ENCODE measurements at places on chromosomes 1 and 21.

- DNase-seq = no peak
Observed at GRCh38 chr1:55503663-55504305, 288.6 kb upstream of the USP24 start.

DNA sequence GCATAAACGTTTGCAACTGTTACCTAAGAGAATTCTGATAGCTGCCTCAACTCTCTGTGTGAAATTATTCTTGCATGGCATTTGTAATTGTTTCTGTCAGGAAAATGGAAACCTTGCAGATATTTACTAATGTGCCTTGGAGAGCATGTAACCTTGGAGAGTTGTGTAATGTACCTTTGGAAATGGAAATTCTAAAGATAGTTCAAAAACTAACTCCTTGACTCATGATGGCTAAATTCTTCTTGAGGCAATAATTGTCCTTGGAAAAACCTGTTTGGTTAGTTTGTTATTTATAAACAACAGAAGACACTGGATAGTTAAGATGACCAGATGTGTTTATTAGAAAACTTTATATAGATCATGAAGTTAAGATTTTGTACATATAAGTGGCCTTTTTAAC, 1033.8 kb downstream of the PLA2G4A start:
- no peak for DNase-seq

GRCh38 chr1:164841702-164842465, 282.9 kb downstream of the PBX1 start:
- DNase-seq = no peak

DNA sequence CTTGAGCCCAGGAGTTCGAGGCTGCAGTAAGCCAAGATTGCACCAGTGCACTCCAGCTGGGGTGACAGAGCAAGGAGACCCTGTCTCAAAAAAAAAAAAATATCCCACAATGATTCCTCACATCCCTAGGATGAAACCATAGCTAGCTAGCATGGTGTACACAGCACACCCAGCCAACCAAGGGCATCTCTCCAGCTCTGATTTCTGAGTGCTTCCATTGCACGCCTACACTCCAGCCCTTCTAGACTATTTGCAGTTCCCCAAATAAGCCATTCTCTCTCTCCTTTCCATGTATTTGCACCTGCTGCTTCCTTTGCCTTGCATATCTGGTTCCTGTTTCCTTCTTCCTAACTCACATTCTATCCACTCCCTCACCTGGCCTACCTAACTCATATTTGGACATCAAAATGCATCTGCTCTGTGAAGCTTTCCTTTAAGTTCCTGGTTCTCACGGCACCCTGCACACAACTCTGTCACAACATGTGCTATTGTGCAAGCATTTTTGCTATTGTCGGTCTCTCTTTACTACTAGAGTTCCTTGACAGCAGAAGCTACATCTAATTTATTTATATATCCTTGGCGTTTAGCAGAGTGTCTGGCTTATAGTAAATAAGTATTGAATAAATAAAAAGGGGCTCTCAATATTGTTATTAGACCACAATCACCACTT, 2.4 kb upstream of the ELAPOR1 start:
- no peak for DNase-seq

- DNase-seq = no peak
Observed at GRCh38 chr21:34881839-34882371, 167.2 kb downstream of the RUNX1 start.

DNA sequence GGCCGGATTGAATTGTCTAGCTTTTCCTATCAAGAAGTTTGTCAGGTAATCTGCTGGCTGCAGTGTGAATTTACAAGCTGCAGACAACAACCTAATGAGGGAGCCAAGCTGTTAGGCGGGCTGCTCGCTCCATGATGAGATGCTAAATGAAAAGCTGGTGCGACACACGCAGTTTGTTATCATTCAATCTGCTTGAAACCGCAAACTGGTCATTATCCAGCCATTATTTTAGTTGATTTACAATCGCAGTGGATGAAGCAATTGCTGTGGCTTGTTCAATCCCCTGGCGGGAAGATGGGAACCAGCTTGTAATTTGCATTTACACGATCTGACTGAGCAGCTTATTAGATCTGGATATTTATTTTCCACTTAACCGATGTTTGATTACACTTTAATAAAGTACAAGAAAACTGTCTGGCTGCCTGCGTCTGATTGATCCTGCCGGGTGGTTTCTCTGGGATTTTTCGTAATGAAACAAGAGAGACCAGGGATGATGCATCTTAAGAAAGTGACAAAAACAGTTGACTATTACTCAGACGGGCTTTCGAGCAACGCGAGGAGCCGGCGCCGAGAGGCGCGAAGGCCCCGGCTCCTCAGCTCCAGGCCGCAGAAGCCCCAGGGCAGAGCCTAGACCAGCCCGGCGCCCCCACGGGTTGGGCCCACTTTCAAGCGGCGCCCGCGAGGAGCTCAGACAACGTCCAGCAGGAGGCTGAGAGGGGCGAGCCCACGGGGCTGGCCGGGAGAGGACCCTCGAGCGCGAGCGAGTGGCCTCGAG, 118.0 kb upstream of the BARHL2 start:
- DNase-seq = no peak

DNA sequence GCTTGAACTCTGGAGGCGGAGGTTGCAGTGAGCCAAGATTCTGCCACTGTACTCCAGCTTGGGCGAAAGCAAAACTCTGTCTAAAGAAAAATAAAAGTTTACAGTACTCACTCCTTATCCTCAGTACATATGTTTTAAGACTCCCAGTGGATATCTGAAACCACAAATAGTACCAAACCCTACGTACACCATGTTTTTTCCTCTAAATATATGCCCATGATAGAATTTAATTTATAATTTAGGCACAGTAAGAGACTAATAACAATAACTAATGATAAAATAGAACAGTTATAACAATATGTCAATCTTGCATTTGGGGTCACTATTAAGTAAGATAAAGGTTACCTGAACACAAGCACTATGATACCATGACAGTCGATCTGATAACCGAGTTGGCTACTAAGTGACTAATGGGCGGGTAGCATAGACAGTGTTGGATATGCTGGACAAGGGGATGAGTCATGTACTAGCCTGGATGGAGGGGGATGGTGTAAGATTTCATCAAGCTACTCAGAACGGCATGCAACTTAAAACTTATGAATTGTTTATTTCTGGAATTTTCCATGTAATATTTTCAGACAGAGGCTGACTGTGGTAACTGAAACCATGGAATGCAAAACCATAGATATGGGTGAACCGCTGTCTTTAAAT, 43.7 kb downstream of the ST7L start:
- DNase-seq = no peak

DNA sequence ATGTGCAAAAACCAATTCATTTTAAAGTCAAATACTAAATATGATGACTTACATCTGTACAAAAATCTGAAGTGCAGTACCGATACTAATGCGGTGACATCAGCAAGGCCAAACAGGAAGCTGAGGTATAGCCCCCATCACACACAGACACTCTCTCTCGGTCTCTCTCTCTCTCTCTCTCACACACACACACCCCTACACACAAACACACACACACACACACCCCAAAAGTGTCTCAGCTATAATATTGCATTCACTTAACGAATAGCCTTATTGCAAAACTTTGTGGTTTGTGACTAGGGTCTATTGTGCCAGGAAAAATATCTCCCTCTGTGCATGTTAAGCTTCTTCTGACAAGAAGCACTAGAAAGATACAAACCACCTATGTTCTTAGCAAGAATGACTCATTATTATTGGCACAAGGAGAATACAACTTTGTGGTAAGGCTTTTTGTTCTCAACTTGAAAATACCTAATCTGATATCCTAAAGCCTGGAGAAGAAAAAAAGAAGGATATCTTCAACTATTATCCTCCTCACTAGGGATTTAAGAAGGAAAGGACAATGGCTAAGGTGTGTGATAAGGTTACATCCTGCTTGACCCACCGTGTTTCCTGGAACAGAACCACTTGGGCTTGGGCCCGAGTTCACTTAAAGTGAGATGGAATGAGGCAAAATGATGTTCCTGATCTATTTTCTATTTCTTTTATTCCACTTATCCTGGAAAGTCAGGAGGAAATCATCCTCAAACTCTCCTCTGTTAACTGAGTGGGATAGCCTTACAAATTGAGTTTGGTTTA, 107.1 kb downstream of the NIBAN1 start:
- no peak for DNase-seq

GRCh38 chr1:1359664-1360468, 1.5 kb upstream of the MXRA8 start:
- DNase-seq = no peak

- no peak for DNase-seq
Observed at GRCh38 chr1:11989669-11990068, 9.4 kb downstream of the MFN2 start.

GRCh38 chr1:204308023-204308628, 51.6 kb downstream of the PLEKHA6 start:
- DNase-seq = no peak

DNA sequence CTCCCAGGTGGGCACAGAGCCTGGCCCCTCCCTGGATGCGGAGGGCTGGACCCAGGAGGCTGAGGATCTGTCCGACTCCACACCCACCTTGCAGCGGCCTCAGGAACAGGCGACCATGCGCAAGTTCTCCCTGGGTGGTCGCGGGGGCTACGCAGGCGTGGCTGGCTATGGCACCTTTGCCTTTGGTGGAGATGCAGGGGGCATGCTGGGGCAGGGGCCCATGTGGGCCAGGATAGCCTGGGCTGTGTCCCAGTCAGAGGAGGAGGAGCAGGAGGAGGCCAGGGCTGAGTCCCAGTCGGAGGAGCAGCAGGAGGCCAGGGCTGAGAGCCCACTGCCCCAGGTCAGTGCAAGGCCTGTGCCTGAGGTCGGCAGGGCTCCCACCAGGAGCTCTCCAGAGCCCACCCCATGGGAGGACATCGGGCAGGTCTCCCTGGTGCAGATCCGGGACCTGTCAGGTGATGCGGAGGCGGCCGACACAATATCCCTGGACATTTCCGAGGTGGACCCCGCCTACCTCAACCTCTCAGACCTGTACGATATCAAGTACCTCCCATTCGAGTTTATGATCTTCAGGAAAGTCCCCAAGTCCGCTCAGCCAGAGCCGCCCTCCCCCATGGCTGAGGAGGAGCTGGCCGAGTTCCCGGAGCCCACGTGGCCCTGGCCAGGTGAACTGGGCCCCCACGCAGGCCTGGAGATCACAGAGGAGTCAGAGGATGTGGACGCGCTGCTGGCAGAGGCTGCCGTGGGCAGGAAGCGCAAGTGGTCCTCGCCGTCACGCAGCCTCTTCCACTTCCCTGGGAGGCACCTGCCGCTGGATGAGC, 34.2 kb downstream of the TRIM11 start:
- peak; percentile 15 for DNase-seq

Data from cortex of kidney (tissue), 1 donor.